ENCODE measurements at places on chromosomes 6 and 20.

DNA sequence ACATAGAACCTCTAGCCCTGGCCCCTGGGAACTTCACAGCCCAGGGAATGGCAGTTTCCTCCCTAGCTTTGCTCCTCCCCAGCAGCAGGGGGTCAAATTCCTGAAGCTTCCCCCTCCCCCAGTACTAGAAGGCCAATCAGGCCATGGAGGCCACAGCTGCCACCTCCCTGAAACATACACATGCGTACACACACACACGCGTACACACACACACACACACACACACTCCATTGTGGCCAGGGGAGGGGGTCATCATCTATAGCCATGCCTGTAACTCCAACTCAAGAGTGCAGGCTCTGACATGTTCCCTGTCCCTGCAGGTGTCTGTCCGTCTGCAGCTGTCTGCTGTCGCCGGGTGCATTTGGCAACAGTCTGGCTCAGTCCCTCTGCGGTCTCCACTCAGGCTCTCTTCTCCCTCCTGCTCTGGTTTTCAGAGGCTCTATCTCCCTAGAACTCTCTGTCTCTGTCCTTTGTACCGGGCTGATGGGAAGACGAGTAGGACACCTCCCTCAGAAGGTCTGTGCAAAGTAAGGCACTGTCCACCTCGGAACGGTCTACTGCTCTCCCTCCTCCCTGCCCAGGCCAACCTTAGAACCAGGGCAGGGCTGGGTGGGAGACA is 1.4 kb downstream of the LRFN2 start:
- DNase-seq = no peak

DNA sequence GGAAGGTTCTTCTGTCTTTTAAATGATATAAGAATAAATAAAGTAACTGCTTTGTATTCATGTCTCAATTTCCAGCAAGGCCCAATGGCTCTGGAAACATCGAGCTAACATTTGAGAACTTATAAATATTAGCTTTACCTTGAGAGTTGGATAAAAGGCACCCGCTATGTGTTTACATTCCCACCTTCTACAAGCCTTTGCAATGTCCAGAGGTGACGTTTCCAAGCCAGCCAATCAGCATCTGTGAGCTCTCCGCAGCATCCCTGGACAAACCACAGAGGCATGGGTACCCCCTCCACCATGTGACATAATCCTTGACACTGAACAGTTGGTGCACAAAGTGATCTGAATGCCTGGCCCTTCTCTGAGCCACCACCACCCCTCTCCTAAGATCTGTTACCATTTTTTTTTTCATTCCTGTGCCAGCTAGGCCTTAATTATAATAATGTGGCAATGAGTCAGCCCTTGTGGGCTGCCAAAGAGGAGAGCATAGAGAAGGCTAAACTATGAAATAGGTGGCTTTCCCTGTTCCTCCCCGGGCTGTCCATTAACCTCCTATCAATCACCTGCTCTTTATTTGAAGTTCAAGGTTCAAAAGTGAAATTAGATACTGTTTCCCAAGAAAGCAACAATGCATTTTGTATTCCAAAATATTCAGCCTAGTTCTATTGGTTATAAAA is 4.1 kb downstream of the CBLN4 start:
- DNase-seq = no peak

- DNase-seq = no peak
These were observed 251.0 kb downstream of the SYNE1 start for GRCh38 chr6:152386131-152386530.

DNA sequence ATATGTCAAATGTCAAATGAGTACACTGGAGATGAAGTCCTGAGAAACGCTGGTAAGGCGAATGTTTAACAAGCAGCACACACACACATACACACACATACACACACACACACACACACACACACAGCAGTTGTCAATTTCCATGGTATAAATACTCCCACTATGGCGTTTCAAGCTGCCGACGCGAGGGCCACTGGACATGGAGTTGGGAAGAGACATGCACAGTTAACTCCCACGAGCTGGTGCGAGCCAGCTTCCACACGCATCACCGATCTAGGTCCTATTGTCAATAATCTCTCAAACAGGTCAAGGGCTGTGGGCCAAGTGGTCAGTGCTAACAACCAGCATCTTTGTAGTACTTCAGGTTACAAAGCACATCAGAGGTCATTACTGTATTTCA is 58.9 kb downstream of the TRERF1 start:
- DNase-seq = no peak

DNA sequence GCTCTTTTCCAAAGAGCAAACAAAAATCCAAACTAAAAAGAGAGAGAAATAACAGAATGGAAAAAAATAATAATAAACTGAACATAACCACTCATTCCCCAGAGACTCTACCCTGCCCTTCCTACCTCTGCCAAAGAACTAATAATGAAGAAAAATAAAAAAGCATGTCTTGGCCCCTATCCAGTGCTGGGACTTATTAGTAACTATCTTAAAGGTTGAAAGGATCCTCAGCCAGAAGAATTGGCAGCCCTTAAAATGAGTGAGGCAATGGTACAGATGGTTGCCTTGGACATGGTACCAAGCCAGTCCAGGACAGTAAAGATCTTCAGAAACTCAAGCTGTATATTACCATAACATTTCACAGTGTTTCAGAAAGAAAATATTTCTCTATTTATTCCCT is 279.3 kb downstream of the HACE1 start:
- DNase-seq = no peak

- no peak for DNase-seq
These were observed 20.2 kb downstream of the MAP3K4 start for GRCh38 chr6:161011492-161012480.

- no peak for DNase-seq
These were observed 23.8 kb downstream of the TMEM14B start for GRCh38 chr6:10771371-10771894.

GRCh38 chr6:38973178-38974057 is 75.2 kb upstream of the GLP1R start:
- peak; percentile 83 for DNase-seq

DNA sequence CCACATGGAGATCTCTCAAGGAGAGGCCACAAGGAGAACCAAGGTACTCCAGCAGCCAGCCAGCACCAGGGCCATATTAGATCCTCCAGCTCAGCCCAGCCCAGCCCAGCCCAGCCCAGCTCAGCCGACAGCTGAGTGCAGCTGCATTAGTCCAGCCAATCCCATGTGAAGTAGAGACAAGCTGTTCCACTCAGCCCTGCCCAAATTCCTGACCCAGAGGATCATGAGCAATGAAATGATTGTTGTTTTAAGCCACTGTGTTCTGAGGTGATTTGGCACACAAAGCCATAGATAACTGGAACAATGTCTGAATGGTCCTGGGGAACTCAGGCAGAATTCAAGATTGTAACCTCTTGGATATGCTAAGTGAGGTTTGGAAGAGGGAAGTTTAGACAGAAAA is 59.5 kb upstream of the BMP2 start:
- DNase-seq = no peak

GRCh38 chr20:49460916-49461315 is 21.6 kb downstream of the KCNB1 start:
- DNase-seq = no peak
